ENCODE measurements at places on chromosomes 7 and 10.

- no peak for DNase-seq
Measured at GRCh38 chr10:117350909-117351308, 24.3 kb downstream of the PDZD8 start.

DNA sequence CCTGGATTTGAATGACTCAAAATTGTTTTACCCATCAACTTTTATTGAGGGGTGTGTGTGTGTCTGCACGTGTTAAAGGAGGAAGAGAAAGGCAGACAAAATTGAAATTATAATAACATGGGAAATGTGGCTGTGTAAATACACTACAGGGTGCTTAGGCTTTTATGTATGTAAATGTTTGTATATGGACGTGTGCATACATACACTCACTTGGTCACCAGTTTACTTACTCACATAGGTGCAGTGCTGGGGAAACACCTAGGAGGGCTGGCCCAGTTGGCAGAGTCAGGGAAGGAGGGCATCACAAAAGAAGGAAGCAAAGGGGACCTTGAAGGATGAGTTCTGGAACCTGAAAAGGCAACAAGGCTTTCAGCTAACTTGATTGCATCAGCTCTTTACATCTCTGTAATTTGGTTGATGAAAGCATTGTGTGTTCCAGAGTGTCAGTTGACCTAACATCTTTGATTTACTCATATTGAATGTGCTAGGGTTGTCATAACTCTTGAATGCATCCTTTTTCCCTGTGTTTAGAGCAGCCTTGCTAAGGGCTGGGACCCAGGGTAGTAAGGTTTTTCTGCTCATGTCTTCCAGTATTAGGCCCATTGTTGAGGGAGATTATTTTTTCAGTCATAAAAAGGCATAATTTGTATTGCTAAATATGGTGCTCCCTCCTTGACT is 10.2 kb downstream of the WDR11 start:
- DNase-seq, result no peak

DNA sequence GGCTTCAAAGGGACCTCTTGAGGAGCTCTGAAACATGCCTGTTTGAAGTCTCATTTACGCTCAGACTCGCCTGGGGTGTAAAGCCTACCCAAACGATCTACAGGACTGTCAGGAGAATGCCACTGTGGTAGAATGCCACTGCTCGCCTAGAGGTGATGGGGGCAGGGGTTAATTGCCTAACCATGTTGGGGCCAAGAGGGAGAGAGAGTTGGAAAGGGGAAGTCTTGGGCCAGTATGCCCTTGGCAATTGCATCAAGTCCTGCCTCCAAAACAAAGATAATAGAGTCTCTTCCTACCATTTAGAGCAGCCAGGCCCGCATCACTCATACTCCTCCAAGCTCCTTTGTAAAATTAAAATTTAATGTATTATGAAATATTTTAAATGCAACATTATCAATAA is 25.2 kb downstream of the CDK1 start:
- DNase-seq, result no peak

DNA sequence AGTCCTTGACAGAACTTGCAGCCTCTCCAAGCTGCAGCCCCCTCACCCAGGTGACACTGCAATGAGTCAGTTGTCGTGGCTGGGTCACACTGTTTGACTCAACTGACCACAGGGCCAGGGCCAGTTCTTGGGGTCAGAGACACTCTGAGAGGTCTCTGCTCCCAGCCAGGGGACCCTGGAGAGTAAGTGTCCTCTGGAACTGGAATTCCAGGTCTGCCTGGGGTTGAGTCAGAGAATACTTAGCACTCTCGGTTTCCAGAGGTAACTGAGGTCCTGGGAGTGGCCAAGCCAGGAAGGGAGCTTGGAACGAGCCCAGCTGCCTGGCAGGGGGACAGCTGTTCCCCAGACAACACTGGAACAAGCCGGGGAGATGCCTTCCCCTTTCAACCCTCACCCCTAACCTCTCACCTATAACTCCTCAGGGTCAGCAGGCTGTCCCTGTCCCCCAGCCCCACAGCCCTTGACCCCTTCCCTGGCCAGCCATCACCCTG is 2.2 kb upstream of the MYL10 start:
- no peak for DNase-seq

DNA sequence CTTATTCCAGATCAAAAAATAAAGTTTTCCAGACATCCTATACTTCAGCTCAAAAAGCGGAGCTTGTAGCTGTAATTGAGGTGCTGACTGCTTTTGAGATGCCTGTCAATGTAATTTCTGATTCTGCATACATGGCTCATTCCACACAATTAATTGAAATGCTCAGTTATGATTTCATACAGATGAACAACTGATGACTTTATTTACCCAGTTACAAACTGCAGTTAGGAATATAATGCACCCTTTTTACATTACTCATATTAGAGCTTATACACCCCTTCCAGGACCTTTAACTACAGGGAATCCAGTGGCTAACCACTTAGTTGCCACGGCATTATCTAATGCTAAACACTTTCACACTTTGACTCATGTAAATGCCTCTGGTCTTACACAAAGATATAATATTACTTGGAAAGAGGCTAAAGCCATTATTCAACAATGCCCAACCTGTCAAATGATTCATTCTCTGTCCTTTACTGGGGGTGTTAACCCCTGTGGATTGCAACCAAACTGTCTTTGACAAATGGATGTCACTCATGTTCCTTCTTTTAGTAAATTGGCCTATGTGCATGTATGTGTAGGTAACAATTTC is 147.3 kb downstream of the ZNF33B start:
- no peak for DNase-seq

DNA sequence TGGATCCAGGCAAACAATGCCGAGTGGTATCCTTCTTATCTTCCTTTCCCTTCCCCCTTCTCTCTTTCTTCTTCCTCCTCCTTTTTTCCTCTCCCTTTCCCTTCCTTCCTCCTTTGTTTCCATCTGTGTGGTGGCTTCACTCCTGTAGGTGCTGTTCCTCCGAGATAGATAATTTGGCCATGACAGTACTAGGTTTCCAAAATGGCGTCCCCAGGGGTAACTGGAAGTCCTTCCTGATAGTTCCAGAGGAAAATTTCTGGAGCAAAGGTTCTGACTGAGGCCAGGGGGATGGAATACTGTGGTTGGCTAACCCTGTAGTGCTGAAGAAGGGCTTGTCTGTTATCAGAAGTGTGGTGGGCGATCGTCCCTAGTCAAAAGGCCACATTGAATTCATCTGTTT is 52.5 kb upstream of the CCDC6 start:
- DNase-seq, result no peak

- DNase-seq, result no peak
Measured at GRCh38 chr7:89104748-89105685, 309.5 kb upstream of the TEX47 start.

DNA sequence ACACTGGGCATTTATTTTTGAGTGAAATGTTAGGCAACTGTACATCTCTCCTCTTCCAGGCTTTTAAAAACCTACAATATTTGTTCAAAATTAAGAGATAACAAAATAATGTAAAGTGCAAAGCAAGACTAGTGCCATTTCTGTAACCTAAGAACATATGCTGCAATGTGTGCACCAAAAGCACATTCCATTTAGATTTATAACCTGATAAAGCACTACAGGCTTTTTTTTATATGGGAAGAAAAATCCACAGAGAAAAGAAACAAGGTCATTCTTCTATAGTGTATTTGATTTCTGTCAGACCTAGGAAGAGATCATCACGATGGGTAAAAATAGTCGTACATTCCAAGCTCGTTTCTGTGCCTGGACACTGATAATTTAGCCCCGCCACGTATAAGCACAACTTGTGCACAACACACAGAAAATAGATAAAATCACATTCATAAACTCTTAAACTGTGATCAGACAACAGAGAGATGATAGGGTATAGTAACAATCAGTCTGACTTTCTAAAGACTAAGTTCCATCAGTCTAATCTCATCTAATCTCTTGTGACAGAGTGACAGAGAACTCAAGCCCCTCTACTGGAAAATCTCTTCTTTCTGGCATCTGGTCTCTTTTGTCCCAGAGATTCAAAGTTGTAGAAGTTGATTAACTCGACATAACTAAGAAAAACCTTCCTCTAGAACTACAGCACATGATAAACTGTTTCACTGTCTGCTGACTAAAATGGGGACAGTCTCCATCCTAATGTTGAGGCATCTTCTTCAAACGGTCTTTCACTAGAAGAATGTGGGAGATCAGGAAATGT is 6.7 kb downstream of the LAMB1 start:
- no peak for DNase-seq

DNA sequence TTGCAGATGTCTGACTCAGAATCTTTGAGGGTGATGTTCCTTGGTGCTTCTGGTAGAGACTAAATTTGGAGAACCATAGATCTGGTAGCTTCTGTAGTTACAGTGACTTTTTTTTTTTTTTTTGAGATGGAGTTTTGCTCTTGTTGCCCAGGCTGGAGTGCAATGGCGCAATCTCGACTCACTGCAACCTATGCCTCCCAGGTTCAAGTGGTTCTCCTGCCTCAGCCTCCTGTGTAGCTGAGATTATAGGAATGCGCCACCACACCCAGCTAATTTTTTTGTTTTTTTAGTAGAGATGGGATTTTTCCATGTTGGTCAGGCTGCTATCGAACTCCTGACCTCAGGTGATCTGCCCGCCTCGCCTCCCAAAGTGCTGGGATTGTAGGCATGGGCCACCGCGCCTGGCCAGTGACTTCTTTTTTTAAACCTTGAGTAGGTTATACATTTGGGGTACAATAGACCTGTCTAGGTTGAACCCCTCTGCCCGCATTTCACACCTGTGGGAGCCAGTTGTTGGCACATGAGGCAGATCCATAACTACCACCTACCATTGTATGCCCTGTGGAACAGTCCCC is 47.0 kb downstream of the SUFU start:
- no peak for DNase-seq

Measured in stimulated activated CD4-positive, alpha-beta T cell treated with anti-CD3 and anti-CD28 coated beads, Interleukin-2, amount 100 ng/mL, for 24 hours (primary cell).